H4 (cell line): ENCODE measurements at places on chromosomes 6 and 20. TPM values are rescaled to one million over a fixed set of nuclear protein-coding genes. Genes with fewer than 3 reads are reported as not detected.
A peak's percentile ranks its signal among the peaks of the same experiment; 100 is the strongest.

DNA sequence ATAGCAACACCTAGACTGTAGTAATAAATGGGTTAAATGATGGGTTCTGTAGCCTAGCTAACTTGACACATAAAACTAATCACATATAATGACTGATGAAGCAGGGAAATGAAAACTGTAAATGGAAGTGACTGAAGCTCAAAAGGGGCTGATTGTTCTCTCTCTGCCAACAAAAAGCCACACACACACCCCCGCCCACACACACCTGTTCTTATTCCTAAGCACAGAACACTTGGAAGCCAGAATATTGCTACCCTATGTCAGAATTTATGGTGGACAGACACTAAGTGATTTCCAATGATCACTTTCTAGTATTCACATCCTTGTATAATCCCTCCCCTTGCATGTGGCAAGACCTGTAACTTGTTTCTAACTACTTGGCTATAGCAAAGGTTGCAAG is 603.5 kb downstream of the UTRN start:
- no peak for DNase-seq

The SIRPB2 gene
- total RNA-seq: not detected in 2 replicates

DNA sequence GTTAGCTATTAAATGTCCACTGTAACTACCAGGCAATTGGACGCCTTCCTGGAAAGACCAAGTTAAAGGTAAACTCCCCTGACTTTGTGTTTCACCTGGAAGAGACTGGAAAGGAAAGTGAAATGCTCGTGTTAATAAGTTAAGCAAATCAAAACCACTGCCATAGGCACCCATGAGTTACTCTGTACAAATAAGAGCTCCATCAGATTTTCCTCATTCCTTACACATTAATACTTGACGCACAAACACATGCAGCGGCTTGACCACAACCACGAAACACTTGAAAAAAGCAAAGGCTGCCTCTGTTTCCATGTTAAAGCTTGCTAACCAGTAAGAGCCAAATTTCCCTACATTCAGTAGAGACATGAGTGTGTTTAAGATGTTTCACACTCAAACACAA is 19.8 kb downstream of the GCM1 start:
- no peak for DNase-seq

The DAAM2 gene
- total RNA-seq: 7.2 and 9.6 TPM in 2 replicates

DNA sequence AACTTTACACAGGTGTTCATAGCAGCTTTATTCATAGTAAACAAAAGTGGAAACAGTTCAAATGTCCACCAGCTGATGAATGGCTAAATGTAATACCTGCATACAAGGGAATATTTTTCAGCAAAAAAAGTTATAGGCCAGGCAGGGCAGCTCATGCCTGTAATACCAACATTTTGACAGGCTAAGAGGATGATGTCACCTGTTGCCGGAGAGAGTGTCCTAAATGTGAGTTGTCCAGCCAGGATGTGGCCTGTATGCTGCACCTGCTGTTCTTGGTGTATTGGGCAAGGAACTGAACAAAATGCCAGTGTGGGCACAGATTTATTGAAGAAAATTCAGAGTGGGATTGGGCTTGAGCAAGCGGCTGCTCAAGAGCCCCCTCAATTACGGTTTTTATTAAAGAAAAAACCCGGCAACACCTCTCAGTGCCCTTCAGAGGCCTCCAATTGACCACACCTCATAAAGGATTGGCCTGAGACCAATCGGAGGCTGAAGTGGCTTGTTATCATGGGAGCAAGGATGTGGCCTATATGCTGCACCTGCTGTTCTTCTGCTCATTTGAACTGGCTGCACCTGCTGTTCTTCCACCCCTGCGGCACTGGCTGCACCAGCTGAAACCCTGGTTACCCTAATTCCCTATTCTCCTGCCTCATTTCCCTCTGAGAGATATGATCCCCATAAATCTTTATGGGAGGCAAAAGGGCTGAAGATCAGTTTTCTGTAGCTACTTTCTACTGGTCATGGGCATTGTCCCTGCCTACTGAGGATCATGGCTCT is 164.3 kb upstream of the PROKR2 start:
- DNase-seq: no peak

DNA sequence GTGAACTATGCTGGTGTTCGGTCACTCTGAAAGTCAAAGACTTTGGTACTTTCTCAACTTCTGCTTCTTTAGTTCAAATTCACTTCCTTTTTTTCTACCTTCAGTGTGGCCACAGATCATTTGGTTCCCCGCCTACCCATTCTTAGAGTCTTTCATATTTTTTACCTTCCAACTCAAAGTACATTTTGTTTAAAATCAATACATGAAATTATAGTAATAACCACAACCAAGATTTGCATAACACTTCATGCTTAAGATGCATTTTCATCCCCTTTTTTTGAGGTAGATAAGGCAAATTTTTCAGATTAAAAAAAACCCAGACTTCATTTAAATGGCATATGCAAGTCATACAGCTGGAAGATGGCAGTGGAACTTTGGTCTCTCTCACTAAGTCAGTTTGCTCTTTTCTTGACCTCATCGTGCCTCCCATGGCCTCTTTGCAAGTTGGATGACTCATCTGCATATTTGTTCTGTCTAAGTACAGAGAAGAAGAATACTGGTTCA is 11.9 kb upstream of the CNR1 start:
- DNase-seq: peak; percentile 7

DNA sequence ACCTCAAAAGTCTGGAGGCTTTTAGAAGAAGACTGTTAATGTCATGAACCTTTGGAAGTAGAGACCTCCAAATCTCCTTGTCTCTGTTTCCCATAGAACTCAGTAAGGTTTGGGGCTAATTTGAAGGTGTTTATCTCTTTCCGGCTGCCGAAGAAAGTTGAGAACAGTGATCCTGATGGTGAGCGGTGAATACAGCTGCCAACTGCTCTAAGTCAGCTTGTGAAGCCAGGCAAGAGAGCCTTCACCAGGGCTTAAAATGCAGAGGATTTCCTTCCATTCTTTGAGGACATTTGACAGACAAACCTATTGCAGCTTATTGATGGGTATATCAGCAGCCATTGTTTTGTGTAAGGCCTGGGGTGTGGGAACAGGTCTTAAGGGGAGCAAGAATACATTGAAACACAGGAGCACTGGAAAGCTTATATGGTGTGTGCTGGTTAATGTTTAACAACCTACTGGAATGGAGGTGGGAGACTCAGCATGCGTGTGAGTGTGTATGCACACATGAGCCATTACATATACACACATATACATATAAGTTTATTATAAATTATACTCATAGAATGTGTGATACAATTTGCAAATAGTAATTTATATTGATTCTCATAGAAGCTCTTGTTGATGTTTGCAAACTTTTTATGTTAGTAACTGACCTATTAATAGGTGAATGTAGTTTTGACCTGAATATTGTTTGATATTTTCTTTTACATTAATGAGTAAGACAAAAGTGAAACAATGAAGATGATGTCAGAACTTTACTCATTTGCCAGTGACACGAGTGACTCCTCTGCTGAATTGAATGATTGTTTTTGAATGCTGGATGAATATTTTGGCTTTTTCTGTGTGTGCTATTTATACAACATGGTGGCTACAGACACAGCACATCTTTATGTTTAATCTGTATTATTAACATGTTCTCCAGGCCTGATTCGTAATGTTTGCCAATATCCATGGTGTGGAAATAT is 18.1 kb downstream of the PLEKHG1 start:
- DNase-seq: no peak

DNA sequence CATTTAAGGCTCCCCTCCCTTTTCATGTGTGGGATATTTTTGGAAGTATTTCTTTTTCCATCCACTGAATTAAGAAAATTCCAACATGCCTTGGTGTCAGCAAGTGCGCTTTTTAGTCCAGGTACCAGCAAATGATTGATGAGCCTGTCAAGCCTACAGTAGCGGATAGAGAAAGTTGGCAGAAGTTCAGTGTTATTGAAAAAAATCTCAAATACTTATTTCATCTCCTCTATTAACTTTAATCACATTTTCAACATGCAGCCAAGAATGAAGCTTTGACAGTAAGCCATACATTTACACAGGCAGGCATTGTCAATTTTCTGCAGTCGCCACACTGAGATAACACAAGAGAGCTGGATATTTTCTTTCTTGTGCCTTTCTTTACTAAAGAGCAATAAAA is 50.4 kb downstream of the BLOC1S5 start:
- no peak for DNase-seq

The PSMG4 gene
- total RNA-seq: 24.2 and 24.5 TPM in 2 replicates

The OXT gene
- total RNA-seq: not detected in 2 replicates

- DNase-seq: no peak
Observed at GRCh38 chr6:30557683-30557981, 537 bp downstream of the PRR3 start.

- DNase-seq: no peak
Observed at GRCh38 chr6:160321729-160322505, 26.3 kb upstream of the SLC22A3 start.

DNA sequence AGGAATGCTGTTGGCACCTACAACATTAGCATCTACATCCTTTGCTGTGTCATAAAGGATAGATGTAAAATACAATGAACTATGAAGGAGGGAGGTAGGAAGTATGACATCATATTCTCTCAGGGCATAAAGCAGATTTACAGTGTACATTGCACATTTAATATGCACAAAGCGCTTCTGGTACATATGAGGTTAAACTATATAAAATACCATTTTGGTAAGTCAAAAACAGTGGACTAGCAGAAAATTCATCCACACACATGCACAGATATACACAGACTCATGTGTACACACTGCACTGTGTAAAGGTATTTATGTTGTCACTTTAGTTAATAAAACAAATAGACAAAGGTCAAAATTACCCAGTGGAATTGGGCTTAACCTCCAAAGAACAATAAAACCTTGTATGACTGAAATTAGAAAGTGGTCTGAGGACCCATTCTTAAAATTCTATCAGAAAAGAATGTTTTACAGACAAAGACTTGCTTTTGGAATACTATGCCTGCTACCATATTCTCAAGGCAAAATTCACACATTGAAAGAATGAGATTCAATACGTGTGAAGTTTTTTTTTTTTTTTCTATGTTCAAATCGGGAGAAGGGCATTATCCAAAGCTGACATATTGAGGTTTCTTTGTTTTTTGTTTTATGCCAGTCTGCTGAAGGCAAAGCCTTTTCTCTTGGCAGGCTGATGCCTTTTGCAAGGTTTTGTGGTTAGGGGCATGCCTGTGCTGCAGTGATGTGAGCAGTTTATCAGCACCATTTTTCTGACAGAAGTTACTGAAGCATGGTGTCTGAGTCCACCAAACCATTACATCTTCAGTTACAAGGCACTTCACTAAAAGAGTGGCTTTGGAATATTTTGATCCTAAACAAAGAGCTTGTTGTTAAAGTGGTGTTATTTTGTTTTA is 199.0 kb downstream of the PLCB1 start:
- peak; percentile 53 for DNase-seq

DNA sequence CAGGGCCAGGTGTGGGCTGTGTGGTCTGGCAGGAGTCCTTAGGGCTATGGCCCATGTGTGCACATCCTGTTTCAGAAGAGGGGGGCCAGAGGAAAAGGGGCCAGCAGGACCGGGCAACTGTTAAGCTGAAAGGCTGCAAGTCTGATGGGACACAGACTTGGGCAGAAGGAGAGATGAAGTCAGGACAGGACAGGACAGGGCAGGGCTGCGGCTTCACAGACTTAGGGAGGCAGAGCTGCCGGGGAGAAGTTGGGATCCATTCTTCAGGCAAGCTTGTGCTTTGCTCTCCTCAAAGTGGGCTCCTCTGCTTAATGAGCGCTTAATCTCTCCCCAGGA is 28.7 kb downstream of the MOCS1 start:
- no peak for DNase-seq

DNA sequence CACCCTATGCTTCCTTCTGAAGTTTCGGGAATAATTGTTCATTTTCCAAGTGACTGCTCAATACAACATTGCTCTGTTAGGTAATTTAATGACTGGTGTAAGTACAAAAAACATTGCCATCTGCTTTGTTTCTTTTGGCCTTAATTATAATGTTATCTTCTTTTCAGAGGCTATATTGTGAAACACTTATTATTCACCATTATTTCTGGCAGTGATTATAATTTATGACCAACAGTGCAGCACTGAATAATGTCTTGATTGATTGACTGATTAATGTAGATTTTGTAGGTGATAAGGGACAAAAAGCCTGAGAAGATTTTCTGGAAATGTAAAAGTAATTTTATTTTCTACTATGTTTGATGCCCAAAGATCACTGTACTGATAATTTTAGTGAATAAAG is 377.7 kb downstream of the PLCB1 start:
- no peak for DNase-seq

DNA sequence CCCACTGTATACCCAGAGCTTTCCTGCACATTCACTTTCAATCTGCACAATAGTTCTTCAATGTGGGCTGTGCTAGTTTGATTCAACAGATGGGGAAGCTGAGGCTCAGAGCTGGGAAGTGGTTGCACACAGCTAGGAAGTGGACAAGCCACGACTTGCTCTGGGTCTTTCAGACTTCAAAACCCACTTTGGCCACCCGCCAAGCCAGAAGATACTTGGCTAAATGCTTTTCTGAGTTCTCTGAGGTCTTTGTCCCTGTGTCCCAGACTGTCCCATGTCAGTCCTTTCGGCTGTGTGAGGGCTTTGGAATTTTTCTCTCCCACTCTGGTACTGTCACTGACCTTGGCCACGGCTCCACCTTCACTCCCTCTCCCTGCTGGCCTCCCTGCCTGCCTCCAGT is 10.6 kb downstream of the PDYN start:
- DNase-seq: no peak

The MOXD1 gene
- 2.4 and 11.1 TPM in 2 replicates for total RNA-seq

DNA sequence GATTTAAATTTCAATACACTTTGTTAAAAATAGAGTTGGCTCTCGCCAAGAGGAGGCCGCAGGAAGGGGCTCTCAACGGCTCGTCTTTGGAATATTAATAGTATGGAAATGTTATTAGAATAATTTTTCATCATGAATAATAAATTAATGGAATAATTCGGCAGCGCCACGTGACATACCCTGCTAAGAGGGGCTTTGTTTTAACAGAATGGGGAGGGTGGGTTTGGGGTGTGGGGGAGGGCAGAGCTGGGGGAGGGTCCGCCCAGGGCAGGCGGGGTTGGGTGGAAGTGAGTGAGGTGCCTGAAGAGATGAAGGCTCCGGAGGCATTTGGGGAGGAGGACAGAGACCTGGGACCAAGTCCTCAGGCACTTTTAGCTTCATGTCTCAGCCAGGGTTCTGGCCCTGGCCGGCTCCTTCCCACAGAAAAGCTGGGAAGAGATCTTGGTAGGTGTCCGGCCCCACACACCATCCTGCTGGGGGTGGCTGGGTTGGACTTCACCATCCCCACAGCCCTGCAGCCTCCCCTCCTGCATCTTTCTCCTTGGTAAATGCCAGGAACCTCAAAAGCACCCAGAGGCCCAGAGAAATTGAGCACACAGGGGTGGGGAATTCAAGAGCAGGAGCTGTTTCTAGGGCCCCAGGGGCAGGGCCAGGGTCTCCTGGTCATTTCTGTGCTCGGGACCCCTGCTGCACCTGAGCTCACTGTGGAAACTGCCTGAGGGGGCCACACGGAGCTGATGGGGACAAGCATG is 93.6 kb upstream of the BHLHE23 start:
- no peak for DNase-seq

- no peak for DNase-seq
Observed at GRCh38 chr20:1819311-1820137, 75.7 kb upstream of the SIRPA start.

GRCh38 chr6:159481897-159482296 is 211.1 kb downstream of the SOD2 start:
- no peak for DNase-seq
